ENCODE measurements at places on chromosomes 2 and 18.

GRCh38 chr2:177942731-177943130 lies 129.8 kb downstream of the PDE11A start:
- no peak for DNase-seq

DNA sequence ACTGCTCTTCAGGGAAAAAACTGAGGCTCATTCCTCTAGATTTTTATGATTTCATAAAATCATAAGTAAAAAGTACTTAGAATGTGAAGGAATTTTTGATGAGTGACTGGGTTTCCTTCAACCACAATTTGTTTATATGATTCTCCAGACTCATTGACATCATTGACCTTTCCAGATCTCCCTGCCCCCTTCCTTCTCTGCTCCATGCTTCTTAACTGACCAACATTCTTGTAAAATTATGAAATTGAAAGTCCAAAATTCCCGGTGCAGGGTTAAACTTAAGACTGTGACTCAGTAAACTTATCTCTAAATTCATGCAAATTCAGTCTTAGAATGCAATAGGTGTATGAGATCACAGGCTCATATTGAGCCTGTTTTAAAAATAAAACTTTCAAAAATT lies 648.9 kb downstream of the TDRD15 start:
- DNase-seq: no peak

DNA sequence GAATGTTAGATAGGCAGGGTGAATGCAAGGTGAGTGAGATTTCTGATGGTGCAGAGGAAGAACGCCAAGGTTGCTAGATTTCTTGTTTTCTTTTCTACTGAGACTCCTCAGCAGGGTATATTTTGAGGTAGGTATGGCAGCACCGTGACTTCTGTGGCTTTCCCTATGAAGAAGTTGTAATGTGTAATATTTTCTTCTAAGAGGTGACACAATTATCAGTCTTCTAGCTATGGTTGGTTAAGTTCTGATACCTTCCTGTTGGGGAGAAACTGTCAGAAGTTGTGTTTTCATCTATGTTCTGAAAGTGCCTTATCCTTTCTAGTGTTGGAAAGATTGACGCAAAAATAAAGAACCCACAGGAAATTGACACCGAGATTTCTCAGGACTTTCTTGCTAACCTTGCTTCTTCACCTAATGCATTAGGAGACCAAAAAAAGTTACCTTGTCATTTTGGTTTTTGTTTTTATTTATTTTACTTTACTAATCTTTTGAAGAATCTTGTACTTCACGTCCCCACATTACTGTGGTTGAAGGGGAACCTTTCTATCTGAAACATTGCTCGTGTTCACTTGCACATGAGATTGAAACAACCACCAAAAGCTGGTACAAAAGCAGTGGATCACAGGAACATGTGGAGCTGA lies 11.9 kb downstream of the IL18R1 start:
- DNase-seq: no peak

DNA sequence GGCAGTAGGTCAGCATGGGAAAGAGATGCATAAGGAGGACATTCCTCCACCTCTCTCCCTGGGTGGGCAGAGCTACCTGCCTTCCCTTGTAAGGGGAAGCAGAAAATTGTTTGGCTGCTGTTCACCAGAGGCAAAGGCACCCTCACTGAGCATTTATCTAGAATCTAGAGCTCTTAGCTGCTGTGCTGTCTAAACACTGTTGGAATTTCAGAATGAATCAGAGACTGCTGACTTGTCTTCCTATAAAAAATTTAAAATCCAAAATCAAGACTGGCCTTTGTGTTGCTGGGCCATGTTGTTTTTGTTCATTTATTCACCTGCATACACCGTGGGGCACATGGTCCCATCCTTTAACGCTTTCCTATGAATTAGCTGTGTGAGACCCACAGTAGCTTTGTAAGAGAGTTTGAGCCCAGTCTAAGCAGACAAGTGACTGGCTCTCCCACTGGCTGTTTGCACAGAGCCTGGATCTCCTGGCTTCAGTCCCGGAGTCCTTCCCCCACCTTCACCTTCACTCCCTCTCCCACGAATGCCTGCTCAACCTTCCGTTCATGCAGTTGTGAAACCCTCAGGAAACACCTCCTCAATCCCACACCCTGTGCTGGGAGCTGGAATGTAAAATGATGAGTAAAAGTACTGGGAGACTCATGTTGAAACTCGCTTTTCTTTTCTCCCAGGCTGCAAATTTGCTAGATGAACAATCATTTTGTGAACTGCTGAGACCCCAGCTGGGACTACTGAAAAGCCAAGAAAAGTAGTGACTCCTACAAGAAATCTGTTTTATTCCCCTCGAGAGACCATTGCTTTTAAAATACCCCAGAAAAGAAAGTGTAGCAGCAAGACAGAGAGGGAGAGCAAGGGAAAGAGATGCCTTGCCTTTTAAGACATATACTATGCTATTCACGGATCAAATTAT lies 76.2 kb downstream of the FAM168B start:
- peak; percentile 2 for DNase-seq

- DNase-seq: no peak
Measured at GRCh38 chr2:47569658-47570475, 166.9 kb downstream of the MSH2 start.

GRCh38 chr2:95087379-95087778 lies 34.2 kb downstream of the MRPS5 start:
- no peak for DNase-seq

GRCh38 chr18:4807604-4808293 lies 352.6 kb upstream of the DLGAP1 start:
- no peak for DNase-seq

GRCh38 chr2:215717501-215718381 lies 281.9 kb upstream of the FN1 start:
- no peak for DNase-seq

DNA sequence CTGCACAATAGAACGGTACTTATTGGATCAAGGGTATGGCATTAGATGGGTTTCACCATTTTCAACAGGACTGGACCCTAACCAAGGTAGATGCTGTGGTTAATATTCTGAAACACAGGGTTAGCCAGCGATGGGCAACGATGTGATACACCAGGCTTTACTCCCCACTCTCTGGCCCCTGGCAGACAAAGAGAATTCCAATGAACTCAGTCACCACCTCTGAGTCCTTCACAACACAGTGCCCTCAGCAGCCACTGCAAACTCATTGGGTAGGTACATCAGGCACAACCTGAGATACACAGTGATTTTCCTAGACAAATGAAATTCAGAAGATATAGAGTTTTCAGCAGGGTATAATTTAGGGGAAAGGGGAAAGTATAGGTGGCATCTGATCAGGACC lies 634.5 kb downstream of the ZEB2 start:
- DNase-seq: no peak

- DNase-seq: no peak
Measured at GRCh38 chr18:45463451-45463850, 151.8 kb upstream of the SLC14A2 start.

GRCh38 chr18:48333563-48333962 lies 75.6 kb downstream of the ZBTB7C start:
- no peak for DNase-seq

DNA sequence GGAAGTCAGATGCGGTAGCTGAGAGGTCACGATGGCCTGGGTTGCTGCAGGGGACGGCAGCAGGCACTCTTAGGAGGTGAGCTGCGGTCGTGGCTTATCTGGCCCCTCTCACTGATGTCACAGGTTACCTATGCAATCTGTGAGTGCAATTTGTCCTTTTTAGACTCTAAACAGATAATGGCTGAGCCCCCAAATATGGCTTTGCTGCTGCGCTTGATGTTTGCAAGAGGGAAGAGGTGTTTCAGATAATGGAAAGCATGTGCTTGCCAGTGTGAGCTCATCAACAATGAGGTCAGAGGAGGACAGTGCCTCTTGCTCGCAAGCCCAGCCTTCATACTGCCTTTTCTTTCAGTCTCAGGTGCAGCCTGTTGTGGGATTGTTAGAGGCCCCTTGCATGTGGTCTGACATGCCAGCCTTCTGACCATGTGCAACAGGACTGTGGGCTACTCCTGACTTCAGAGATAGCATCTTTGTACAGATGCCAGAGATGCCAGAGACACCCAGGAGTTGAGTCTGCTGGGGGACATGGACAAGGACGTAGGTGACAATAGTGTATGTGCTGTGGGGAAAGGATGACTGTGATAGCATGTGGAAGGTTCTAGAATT lies 151.3 kb downstream of the TANC1 start:
- DNase-seq: no peak

- no peak for DNase-seq
Measured at GRCh38 chr18:9422816-9423519, 52.3 kb upstream of the RALBP1 start.

- no peak for DNase-seq
Measured at GRCh38 chr2:26195040-26195984, 22.4 kb downstream of the GAREM2 start.

DNA sequence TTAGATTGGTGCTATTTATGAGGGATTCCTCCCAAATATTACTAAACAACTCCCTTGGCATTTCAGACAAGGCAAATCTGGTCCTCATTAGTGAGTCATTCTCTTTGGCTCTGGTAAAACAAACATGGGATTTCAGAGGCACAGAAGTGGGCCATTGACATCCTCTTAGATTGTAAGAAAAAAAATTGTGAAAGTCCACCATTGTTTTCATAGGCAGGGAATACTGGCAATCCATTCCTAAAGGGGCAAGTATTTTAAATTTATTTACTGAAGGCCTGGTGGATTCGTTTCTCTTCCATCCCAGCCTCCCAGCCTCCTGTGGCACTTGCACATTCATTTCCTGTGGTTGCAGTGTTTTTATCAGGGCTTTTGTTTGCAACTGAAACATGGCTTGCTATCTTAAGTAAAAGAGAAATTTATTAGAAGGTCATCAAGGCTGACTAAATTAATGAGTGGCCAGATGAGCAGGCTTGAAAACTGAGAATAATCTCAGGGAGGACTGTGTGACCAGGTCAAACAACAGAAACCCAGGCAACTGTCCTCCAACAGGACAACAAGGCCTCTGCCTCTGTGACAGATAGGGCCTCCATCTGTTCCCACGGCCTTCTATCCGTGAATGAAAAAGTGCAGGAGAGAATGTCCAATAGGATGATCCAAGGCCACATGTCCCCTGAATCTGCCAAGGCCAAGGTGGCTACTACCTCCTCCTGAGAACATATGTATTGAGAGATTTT lies 23.1 kb upstream of the TNFAIP6 start:
- peak; percentile 60 for DNase-seq

DNA sequence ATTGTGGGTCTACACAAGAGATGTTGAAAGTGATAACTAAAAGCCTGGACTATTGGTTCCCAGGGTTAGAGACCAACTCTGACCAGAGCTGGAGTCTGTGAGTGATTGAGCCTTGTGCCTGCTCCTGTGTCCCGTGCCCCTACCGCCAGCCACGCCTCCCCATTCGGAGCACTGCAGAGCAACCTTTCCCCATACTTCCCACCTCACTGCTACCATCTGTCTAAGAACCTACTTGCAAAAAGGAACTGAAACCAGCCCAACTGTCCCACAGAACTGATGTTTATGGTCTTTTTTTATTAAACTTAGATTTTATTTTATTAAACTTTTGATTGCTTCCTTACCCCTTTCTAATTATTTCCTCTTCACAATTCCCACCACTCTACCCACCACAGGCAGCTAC lies 300.3 kb upstream of the MGAT5 start:
- no peak for DNase-seq

- DNase-seq: peak; percentile 13
Measured at GRCh38 chr2:178756843-178757242, 50.4 kb downstream of the TTN start.

GRCh38 chr2:25131567-25132298 lies 36.6 kb downstream of the POMC start:
- no peak for DNase-seq

DNA sequence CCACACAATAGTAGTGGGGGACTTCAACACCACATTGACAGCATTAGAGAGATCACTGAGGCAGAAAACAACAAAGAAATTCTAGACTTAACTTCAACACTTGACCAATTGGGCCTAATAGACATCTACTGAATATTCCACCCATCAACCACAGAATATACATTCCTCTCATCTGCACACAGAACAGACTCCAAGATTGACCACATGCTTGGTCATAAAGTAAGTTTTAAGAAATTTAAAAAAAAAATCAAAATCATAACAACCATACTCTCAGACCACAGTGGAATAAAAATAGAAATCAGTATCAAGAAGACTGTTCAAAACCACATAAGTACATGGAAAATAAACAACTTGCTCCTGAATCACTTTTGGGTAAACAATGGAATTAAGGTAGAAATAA lies 9.0 kb upstream of the FLACC1 start:
- no peak for DNase-seq

Measured in amniotic stem cell (primary cell).